ENCODE measurements at places on chromosomes 6 and 20.

DNA sequence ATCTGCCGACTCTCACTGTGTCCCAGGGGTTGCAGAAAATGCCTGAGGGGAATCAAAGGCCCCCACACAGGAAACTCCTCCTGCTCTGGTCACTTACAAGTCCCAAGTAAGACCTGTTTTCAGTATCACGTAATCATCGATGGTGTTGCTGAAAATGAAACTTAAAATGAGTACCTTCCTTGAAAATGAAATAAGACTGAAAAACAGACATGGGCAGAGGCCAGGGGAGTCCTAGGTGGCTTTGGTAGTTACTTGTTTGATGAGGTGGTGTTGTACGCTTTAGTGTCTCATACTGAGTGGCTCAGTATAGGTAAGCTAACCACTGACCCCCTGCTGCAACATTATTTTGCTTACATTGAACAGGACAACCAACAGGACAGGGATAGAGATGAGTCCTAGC, 43.0 kb upstream of the SYNCRIP start:
- DNase-seq, result no peak

DNA sequence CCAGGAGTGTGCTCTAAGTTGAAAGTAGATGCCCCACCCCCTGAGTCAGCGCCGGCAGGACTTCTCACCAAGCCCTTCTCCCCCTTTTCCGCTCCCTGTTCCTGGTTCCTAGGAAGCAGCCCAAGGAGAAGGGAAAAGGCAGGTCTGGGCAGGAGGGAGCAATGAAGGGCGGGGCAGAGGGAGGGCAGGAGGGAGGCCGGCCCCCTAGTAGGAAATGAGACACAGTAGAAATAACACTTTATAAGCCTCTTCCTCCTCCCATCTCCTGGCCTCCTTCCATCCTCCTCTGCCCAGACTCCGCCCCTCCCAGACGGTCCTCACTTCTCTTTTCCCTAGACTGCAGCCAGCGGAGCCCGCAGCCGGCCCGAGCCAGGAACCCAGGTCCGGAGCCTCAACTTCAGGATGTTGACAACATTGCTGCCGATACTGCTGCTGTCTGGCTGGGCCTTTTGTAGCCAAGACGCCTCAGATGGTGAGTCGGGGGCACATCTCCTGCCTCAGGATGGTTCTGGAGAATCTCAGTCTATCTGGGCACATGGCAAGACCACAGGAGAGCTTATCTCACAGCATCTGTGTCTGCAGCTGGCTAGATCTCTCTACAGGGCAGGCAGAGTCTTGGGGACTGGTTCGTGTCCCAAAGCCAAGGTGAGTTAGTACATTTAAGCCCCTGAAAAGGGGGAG, at the start of gene PROCR:
Gene PROCR, plus strand, starts transcription at position 320 of the 681 bp plus-strand sequence. Its CDS starts 83 bp downstream, at position 403.
- no peak for DNase-seq

DNA sequence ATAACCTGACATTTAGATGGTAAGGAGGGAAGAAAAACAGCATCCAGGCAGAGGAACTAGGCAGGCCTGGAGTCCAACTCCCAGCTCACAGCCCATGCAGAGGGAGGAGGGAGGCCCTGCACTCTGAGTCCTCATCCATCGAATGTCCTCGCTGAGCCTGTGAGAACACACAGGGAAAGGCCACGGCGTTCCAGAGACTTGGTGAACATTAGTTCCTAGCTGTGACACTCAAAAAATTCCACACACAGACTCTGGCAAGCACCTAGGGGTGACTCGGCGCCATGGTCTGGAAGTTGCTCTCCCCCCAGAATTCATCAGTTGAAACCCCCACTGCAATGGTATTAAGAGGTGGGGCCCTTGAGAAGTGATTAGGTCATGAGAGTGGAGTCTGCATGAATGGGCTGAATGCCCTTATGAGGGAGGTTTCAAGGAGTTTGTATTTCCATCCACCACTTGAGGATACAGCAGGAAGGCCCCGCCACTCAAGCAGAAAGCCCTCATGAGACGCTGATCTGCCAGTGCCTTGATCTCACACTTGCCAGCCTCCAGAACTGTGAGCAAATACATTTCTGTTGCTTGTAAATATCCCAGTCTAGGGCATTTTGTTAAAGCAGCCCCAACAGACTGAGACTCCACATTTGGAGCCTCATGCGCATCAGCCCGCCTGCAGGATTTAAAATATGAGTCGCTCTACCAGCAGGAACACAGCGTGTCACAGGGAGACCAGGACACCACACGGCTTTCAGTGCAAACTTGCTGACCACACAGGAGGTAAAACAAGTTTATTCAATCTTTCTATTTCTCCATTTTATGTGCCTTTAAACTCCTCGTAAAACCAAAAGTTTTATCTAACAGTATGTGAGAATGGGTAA, 73.9 kb downstream of the WDR27 start:
- DNase-seq, result no peak

GRCh38 chr6:101640131-101640530, 246.6 kb downstream of the GRIK2 start:
- DNase-seq, result peak; percentile 14

- no peak for DNase-seq
Measured at GRCh38 chr6:91167846-91168245, 581.0 kb upstream of the MAP3K7 start.

GRCh38 chr6:12371641-12372146, 81.5 kb downstream of the EDN1 start:
- DNase-seq, result no peak

DNA sequence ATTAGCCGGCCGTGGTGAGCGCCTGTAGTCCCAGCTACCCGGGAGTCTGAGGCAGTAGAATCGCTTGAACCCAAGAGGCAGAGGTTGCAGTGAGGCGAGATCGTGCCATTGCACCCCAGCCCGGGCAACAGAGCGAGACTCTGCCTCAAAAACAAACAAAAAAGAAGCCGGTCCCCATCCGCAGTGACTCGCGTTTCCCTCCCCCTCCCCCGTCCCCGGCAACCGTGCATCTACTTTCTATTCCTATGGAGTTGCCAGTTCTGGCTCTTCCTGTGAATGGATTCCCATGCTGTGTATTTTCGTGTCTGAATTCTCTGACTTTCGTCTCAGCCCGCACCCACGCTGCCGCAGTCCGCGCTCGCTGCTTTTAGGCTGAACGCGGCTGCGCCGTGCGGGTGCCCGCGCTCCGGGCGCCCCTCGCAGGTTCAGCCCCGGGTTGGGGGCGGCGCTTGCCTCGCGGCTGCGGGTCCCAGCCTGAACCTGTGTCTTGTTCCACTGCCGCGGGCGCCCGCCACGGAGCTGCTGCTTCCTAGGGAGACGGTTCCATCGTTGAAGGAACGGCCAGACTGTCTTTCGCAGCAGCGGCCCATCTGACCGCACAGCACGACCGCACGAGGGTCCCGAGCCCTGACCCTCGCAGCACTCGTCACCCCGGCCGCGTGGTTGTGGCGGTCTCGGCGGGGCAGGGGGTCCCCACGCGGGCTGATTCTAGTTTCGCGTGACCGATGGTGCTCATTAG, 1.1 kb upstream of the MRGBP start:
- DNase-seq, result peak; percentile 25

- DNase-seq, result no peak
Measured at GRCh38 chr6:46437671-46438221, 53.5 kb downstream of the RCAN2 start.

- DNase-seq, result peak; percentile 20
Measured at GRCh38 chr20:59948828-59949720, 8.9 kb downstream of the FAM217B start.

DNA sequence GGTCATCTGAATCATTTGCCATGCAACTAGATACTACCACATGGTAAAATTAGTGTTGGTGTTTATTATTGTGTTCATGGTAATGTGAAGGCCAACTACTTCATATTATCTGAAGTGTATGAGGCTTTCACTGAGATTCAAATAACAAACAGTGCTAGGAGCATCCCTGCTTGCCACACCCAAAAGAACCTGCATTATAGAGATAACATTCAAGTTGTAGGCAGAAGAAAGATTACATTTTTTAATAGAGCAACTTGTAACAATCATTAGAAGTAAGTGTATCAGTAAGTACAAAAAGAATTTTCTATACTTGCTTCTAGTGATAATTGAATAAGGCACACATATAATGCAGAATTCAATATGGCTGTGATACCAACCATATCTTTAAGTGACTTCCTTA, 49.8 kb downstream of the BCKDHB start:
- no peak for DNase-seq

- DNase-seq, result no peak
Measured at GRCh38 chr6:71537717-71538116, 249.1 kb downstream of the OGFRL1 start.

DNA sequence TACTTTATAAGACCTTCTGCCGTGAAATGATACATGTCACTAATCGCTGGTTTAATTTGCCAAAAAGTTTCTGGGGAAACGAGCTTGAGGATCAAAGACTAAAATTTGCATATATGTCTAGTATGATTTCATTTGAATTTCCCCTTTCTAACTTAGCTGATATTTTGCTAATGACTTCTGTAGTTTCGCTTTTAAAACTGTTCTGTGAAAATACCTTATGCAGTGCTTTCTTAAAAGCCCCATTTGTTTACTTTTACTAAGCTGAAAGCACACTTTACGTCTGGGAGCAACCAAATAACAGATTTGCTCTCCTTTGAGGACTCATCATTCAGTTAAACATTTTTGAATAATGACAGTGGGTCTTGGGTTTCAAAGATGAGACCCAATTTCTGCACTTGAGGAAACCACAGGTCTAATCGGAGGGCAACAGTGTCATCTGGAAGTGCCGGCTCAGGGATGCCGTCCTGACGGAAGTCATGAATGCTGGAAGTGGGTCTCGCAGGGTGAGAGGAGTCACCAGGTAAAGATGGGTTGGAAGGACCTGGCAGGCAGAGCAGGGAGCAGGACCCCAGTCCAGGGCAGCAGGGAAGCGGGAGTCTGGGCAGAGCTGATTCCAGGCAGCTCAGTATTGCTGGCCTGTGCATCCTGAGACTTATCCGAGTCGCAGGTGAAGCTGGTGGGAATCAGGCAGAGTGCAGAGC, 33.2 kb downstream of the PLEKHG1 start:
- DNase-seq, result no peak

DNA sequence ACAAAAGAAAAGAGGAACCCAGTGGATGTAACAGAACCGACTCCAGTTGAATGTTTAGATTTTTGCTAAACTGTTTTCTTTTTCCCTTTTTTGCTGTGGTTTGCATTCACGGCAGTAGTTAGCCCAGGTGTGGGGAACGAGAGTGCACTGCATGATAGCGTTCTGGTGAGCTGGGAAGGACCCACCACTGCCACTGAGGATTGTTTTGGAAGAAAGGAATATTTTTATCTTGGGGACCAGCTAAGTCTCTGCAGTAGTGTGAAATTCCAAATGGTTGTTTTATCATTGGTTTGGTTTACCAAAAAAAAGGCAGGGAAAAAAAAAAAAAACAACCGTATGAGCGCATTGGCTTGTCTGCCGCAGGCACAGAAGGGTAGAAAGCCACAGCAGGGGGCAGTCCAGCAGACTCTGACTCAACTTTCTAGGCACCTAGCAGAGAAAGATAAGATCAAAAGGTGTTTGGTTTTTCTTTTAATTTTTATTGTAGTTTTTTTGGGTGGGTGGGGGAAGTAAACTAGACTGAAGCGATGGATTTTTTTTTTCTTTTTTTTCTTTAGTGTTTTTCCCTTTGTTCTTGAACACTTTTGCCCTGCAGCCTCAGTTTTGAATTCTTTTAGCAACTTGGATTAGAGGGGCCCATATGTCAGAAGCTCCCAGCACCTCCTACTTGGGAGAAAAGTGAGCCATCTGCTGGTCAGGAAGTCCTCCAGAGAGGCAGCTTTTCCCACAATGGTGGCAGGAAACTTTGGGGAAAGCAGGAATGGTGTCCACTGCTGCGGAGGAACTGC, 13.5 kb upstream of the RAB5IF start:
- peak; percentile 8 for DNase-seq

GRCh38 chr6:165854061-165854862, 191.2 kb upstream of the PDE10A start:
- DNase-seq, result no peak

DNA sequence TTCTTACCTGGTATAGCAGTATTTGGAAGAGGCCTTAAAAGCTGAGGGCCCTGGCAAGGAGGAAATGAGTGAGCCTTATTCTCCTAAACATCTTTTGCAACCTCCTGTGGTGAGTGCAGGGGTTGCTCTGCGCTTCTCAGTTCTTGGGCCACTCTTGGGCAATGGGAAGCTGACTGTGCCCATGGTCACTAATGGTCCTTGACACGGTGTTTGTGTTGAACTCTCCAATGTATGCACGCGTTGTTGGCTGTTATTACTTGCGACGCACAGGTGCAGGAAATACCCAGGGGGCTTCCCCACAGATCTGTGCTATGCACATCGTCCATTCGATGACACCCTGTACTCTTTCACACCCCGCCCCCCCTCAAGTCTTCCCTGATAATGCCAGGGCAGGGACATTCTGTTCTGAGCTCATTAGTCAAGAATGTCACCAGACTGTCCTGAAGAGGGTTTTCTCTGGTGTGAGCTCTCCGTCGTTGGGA, 79.7 kb downstream of the EDN1 start:
- no peak for DNase-seq

GRCh38 chr20:42447270-42447669, 742.4 kb downstream of the PTPRT start:
- DNase-seq, result no peak

- DNase-seq, result no peak
Measured at GRCh38 chr6:147159536-147160374, 44.5 kb upstream of the STXBP5 start.

- no peak for DNase-seq
Measured at GRCh38 chr6:158043008-158043407, 61.3 kb downstream of the SYNJ2 start.

DNA sequence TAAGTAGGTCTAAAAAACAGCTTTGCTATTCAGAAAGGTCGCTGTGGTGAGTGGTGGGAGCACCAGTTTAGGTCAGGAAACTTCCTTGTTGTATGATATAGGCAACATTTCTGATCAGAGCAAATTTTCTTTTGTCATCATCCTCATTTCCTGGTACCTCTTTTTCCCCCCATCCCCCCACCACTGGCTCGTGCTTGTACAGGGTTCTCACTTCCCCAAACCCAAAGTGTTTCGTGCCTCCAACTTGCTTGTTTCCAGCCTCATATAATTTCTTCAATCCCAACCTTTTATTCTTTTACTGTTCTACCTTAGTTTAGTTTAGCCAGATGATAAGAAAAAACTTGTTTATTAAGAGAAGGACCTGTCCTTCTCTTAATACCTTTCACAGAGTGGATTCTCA, 209.4 kb upstream of the JAG1 start:
- no peak for DNase-seq

- DNase-seq, result no peak
Measured at GRCh38 chr20:21433329-21433890, 36.1 kb upstream of the NKX2-4 start.

- DNase-seq, result no peak
Measured at GRCh38 chr20:5720696-5721095, 29.5 kb upstream of the SHLD1 start.

DNA sequence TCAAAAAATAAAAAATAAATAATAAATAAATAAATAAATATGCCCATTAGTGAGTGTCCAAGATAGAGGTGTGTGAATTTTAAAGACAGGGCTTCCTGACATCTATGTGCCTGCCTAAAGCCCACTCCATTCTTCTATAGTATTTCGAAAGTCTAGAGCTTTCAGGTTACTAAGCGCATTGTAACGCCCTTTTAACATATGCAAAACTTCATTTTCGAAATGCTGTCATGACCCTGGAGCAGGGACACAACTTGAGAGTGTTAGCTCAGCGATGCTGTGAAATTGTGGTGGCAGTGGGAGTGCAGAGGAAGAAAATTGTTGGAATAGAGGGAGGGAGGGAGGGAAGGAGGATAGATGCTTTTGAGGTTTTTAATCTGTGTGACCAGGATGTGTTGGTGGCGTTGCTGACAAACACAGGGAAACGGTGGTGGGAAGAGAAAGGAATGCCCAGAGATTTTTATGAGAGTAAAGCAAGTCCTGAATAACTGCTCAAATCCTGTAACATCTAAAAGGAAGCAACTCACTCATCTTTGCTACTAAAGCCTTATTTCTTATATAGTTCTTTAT, 169.3 kb downstream of the ARID1B start:
- DNase-seq, result no peak

GRCh38 chr20:52943185-52943841, 28.8 kb upstream of the TSHZ2 start:
- DNase-seq, result no peak

Measured in NCI-H748 treated with DMSO at 0.1 percent for 48 hours (cell line).